NCI-H1417 treated with DMSO at 0.1 percent for 48 hours (cell line): ENCODE measurements at places on chromosomes 13 and 19.

GRCh38 chr13:45683701-45684100 lies 18.4 kb upstream of the CBY2 start:
- no peak for DNase-seq

DNA sequence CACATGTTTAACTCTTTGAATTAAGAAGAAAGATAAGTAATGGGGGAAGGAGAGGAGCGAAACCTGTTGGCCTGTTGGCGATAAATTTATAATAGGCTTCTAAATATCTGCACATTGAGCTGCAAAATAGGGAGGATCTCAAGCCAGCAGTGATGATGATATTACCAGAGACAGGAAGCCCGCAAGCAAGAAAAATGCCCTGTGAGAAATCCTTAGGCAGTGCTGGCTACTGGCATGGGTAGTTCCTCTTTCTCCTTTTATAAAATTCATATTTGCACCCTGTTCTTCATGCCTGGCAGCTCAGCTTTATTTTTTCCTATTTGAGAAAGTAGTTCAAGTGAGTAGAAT lies 858 bp upstream of the USP12 start:
- DNase-seq: no peak

- DNase-seq: no peak
These were observed 22.5 kb upstream of the ALOX5AP start for GRCh38 chr13:30712536-30713532.

DNA sequence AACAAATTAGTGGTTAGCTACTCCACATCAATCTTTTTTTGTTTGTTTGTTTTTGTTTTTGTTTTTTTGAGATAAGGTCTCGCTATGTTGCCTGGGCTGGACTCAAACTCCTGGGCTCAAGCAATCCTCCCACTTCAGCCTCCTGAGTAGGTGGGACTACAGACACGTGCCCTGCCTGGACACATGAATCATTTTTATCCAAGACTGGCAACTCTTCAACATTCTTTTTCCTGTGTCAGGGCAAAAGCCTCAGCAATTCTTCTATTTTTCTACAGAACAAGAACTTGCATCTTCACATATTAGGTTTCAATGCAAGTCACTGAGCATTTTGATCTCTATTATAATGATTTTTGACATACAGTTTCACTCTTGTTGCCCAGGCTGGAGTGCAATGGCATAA lies 76.8 kb upstream of the LRCH1 start:
- no peak for DNase-seq

- no peak for DNase-seq
These were observed 234.3 kb downstream of the TEX29 start for GRCh38 chr13:111554539-111555267.

DNA sequence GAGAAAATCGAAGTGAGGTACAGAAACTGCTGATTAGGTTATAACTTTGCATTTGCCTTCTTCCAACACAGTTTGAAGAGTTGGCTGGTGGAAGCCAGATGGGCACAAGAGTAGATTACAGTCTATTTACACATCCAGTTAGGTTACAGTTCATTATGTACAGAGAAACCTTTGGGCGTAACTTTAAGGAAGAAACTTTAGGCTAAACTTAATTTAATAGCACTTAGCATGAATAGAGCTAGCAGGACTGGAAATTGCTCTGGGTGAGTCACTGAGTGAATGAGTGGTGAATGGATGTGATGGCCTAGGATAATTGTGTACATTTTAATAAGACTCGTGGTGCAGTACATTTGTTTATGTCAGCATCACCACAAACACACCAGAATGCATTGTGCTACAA lies 62.9 kb upstream of the KLHL1 start:
- DNase-seq: no peak

DNA sequence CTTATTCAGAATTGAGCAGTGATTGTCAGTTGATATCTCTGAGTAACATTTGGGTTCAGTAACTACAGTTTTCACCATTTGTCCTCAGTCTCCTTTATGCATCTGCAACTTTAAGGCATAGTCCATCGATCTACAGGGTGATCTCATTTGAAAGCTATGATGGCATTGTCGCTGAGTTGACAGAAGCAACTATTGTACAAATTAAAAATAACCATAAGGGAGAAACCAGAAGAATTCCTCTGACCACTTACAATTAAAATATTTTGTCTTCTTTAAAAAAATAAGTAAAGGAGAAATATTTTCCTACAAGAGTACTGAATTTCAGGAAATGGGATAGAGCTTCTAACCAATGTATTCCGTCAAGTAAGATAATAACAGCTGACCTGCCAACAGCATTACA lies 30.6 kb downstream of the RAP2A start:
- no peak for DNase-seq

DNA sequence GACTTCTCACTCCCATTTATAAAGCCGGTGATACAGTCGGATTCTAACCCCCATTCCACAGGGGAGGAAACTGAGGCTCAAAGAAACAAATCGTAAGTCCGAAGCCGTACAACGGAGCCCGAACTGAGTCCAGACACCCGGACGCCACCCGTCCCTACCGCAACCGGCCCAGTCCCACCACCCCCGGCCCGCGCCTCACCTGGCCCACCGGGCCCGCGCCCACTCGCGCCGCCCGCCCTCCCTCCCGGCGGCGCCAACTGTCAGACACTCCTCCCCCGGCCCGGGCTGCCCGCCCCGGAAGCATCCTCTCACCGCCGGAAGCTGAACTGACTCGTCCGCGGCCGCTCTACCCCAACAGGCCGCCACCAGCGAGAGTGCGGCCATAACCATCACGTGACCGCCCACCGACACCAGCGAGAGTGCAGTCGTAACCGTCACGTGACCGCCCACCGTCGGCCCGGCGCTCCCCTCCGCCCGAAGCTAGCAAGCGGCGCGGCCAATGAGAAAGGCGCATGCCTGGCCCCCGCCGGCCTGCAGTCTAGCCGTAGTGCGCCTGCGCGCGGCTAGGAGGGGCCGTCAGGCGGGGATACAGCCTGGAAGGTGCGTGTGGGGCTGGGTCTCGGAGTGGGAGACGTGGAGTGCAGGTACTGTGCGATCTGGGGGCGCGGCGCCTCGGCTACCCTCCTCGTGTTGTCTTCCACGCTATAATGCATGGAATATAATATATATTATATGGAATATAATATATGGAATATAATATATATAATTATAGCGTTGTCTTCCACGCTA lies at the start of the genes C19orf47 and PLD3:
Gene C19orf47, minus strand, starts transcription at position 273 of the 789 bp plus-strand sequence. CDS start 6,540 bp downstream, outside the sequence.
Gene PLD3, plus strand, starts transcription at position 571 of the 789 bp plus-strand sequence. CDS start 17,789 bp downstream, outside the sequence.
- DNase-seq: peak; percentile 80

GRCh38 chr19:23093832-23094231 lies 23.0 kb upstream of the ZNF730 start:
- no peak for DNase-seq

DNA sequence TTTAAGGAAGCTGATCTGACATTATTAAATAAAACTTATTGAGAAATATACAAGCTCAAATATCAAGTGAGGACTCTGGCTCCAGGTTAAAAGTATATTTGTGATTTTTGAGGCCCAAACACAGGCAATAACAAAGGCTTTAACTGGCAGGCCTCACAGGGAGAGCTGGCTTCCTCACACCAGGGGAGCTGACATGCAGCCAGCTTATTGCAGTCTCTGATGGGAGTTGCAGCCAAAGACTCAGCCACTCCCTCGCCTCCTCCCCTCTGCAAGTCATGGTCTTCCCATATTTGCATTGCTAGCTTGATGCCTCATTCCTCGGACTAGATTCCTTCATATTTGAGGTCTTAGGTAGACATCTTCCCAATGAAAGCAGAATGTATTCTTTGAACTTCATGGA lies 647.1 kb upstream of the SLITRK6 start:
- DNase-seq: no peak

DNA sequence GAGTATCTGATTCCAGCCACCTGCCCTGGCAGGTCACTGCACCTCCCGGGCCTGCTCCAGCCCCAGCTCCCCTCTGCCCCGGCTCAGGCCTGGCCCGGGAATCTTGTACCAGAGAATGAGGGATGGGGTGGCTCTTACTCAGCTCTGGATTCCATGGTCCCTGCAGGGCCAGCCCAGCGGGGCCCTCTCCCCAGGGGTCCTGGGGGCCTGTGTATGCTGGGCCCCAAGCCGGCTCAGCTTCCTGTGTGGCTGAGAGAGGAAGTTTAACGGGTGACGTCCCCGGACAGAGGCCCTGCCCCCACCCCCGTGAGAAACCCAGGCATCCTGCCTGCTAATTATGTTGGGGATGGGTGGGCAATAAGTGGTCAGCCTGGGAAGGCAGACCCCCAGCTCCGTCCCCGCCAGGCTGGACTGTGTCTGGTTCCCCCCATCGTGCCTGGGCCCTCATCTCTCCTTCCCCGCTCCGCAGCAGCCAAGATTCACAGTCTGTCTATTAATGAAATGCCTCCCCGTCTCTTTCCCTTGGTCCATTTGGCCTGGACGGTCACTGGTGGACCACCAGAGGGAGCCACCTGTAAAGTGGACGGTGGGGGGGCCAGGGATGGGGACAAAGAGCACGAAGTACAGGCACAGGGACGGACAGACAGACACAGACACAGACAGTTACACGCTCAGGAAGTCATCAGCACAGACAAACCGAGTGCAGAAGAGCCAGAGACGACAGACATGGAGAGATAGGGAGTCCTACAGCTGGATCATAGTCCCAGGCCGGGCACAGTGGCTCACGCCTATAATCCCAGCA lies at the start of gene DENND1C:
Gene DENND1C, minus strand, starts transcription at position 247 of the 802 bp plus-strand sequence. Its CDS starts 92 bp downstream, at position 155.
- DNase-seq: no peak

DNA sequence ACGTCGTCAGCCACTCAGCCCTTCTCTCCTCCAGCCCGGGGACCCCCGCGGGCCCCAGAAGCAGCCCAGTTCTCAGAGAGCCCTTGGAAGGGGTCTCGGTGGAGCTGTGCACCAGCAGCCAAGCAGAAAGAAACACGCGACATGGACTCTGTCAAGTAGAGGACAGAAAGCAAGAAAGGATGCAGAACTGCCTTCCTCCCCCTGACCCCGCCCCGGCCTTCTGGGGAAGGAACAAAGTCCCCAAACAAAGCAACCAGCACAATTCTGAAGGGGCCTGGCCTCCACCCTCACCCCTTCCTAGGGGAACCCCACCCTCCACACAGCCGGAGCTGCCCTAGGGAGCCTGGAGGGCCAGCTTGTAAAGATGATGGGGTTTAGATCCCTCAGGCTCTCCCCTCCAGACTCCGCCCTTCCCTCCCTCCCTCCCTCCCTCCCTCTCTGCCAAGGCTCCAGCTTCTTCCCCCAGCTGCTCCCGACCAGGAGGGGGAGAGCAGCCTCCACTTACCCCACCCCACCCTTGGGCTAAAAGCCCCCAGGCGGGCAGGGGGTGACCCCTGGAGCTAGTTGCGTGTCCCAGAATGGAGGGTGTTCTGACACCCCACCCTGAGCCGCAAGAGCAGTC lies 7.8 kb downstream of the LYL1 start:
- no peak for DNase-seq

DNA sequence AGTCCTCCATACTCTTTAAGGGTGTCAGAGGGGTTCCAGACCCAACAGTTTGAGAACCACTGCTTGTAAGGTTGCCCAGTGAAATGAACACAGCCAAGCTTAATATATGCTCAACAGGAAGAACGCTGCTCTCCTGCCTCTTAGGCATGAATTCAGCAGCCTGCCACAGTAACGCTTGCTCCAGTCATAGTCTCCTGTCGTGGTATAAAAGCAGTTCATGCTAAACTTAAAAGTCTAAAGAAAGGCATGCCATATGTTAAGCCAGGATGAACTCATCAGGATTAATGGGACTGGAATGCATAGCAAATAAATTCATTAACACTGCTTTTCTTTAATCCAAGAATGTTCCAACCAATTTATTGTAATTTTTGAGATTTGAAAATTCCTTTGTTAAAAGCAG lies 38.7 kb downstream of the SLC7A1 start:
- no peak for DNase-seq

DNA sequence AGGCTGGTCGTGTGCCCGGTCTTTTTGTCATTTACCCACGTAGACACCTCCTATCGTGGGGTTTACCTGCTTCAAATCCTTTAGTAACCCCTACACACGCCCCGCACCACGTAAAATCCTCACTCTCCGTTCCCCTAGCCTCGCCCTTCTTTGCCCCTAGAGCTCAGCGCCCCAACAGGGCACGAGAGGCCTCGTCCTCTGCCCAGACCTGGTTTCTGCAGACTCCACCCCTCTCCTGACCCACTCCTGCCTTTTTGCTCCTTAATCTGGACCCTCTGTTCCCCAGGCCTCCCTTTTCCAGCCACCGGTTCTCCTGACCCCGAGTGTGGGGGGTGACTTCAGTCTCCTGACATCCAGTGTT lies 412 bp downstream of the ZNF528 start:
- no peak for DNase-seq

GRCh38 chr13:113400621-113401451 lies 36.9 kb upstream of the GRTP1 start:
- no peak for DNase-seq

- no peak for DNase-seq
These were observed 18.5 kb downstream of the RASL11A start for GRCh38 chr13:27289011-27289665.

DNA sequence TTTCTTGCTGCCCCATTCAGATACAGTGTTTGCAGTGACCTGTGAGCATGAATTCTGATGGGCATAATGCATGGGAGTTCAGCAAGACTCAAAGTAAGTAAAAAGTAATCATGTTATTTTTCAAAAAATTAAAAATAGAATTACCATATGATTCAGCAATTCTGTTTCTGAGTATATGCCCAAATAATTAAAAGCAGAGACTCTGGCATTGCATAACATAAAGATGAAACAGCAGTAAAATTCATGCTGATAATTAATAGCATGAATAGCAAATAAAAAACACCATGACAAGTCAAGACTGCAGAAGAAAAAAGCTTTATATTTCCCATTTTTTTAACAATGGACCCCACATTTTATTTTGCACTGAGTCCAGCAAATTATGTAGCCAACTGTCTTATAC lies 21.3 kb downstream of the RNF6 start:
- no peak for DNase-seq

DNA sequence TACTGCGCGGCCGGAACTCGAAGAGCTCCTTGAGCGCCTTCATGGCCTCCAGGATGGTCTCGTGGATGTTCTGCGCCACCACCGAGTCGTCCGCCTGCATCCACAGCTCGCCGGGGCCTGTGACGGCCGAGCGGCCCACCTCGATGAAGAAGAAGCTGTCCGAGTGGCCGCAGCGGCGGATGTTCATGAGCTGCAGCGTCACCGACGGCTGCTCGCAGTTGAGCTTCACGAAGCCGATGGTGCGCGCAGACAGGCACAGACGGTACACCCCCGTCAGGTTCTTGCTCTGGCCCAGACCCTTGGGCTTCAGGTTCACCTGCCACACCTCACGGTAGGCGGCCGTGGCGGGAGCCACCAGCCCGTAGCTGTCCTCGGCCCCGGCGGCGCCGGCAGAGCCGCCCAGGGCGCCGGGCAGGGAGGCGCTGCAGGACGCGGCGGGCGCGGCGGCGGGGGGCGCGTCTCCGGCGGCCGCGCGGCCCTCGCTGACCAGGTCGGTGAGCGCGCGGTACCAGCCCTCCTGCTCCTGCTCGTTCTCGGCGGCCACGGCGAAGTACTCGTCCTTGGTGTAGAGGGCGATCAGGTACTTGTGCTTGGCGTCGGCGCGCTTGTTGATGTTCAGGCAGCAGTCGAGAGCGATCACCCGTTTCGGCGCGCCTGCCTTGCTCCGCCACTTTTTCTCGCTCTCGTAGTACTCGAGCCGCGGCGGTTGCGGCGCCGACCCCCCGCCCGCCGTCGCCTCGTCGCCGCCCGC lies 1.1 kb downstream of the IRS2 start:
- DNase-seq: no peak

GRCh38 chr19:18307271-18307681 lies 15.6 kb downstream of the LSM4 start:
- no peak for DNase-seq

GRCh38 chr13:104085611-104086010 lies 1019.4 kb upstream of the SLC10A2 start:
- no peak for DNase-seq
